H4 (cell line): ENCODE measurements at places on chromosomes 12 and 14. TPM values are rescaled to one million over a fixed set of nuclear protein-coding genes. Genes with fewer than 3 reads are reported as not detected.

The CD163 gene
- not detected in 2 replicates for total RNA-seq

The FAM181A gene
- total RNA-seq: not detected in 2 replicates

The RND1 gene
- 0.06 and 0.14 TPM in 2 replicates for total RNA-seq

The ASB2 gene
- total RNA-seq: not detected in 2 replicates
